Fibroblast of lung (primary cell): ENCODE measurements at places on chromosomes 16 and 17.

DNA sequence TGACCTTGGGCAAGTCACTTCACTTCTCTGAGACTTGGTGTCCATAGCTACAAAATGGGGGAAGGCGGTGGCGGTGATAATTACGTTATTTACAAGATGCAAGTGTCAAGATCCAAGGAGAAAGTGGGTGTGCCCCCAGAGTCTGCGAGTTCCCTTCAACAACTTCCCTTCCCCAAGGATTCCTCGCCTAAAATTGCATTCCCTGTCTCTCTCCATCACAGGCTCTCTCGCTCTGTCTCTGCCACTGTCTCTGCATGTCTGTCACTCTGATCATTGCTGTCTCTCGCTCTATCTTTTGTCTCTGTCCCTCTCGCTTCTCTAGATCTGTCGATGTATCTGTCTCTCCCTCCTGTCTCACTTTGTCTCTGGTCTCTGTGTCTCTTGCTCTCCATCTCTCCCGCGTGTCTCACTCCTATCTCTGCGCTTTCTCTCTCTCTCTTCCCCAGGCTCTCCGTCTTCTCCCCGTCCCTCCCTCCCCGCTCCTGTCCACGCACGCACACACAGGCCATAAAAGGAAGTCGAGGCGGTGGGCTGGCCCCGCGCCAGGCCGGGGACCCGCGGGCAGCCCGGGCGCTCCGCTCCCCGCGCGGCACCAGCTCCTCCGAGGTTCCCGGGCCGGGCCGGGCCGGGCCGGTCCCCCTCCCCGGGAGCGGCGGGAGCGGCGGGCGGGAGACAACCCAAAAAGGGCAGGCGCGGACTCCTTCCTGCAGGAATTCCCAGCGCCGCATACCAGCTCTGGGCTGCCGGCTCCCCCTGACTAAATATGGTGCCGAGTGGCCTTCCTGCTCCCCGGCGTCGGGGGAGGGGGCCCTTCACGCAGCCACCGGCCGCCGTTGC, 1.1 kb upstream of the MYH11 start:
- peak; percentile 42 for DNase-seq

DNA sequence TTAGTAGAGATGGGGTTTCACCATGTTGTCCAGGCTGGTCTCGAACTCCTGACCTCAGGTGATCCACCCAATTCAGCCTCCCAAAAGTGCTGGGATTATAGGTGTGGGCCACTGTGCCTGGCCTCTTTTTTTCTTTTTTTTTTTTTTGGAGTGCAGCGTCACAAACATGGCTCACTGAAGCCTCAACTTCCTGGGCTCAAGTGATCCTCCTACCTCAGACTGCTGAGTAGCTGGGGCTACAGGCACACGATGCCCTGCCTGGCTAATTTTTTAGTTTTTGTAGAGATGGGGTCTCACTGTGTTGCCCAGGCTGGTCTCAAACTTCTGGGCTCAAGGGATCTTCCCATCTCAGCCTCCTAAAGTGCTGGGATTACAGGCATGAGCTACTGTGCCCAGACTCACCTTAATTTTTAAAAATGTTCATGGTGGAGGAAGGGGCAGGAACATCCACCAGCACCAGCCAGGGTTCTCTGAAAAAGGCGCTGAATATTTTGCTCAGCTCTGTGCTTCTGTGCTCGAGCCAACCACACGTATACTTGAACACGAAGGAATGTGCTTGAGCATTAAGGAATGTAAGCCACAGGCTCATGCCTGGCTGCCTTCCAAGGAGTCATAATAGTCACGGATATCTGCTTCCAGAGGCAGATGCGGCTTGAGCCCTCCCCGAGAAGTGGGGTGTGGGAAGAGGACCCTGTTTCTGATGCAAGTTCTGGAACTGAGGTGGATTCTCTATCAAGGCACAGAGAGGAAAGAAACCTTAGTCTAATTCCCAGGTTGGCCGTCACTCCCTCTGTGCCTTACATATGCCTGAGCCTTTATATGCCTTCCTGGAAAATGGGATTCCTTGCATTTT, 65.5 kb upstream of the CREBBP start:
- peak; percentile 97 for DNase-seq

DNA sequence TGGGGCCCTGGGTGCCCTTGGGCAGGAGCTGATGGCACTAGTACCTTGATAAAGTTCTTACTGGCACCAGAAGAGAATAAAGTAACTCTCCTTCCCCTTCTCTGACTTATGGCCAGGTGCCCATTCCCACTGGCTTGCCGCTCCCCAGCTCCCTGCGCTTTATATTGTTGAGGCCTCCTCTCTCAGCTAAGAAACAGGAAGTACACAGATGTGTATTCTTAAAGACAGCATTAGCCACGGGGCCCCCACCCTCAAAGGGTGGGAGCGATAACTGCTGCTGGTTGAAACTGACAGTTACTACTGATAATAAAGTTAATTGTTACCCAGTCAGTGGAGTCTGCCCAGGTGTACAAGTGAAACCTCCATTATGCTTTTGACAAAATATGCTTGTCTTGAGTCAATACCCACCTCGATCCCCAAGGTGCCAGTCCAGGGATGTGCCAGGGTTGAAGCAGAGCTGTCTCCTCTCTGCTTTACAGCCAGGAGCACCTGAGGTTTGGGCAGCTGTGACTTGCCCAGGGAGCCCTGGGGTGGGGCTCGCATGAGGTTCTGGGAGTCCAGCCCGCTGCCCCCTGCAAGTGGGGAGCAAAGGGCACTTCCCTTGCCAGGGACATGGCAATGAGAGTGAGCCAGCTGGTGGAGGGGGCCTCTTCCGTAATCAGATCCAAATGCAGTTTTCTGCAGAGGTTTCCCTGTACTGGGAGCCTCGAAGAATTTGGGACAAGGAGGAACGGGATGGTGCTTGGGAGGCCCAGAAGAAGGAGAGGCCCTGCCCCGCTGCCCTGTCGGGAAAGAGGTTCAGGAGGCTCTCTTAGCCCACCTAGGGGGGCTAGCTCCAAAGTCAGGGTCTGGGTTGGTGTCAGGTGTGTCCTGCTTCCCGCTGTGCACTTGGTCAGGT, 5.4 kb upstream of the CLDN9 start:
- no peak for DNase-seq

- DNase-seq: no peak
These were observed 9.1 kb upstream of the HS3ST2 start for GRCh38 chr16:22804893-22805292.

DNA sequence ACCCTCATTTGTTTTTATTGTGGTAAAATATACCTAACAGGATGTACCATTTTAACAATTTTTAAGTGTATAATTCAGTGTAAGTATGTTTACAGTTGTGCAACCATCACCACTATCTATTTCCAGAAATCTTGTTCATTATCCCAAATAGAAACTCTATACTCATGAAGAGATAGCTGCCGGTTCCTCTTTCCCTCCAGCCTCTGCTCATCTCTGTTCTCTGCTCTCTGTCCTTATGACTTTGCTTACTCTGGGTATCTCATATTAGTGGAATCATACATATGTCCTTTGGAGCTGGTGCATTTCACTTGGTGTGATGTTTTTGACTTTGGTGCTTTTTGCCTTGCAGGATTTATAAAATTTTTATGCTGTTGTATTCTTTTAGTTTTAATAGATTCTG, 19.4 kb downstream of the CYLD start:
- no peak for DNase-seq

DNA sequence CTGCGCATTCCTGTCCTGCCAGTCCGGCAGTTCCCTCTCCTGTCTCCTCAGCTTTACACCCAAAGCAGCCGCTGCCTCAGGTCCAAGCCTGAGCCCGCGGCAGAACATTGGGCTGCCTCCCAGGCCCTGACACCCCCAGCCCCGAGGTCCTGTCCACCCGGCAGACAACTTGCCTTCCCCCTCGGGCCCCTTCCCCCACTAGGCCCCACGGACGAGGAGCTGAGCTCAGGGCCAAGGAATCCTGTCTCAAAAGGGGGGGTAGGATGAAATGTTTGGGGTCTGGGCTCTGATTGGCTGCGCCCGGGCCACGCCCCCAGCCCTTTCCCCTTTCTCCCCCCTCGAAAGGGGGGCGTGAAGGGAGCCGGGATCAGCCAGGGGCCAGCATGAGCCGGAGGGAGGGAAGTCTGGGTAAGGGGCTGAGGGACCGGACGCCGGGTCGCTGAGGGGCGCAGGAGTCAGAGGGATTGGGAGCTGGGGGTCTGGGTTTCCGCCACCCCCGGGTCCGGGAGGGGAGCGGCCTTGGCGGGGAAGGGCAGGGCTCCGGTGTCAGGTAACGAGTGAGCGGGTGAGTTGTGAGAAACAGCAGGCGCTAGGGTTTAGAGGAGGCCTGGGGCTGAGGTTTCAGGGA, at the start of gene CTF1:
Gene CTF1, plus strand, starts transcription at position 354 of the 628 bp plus-strand sequence. Its CDS starts 30 bp downstream, at position 384.
- DNase-seq: peak; percentile 88

GRCh38 chr17:54172096-54172984, 349.6 kb downstream of the KIF2B start:
- peak; percentile 18 for DNase-seq

DNA sequence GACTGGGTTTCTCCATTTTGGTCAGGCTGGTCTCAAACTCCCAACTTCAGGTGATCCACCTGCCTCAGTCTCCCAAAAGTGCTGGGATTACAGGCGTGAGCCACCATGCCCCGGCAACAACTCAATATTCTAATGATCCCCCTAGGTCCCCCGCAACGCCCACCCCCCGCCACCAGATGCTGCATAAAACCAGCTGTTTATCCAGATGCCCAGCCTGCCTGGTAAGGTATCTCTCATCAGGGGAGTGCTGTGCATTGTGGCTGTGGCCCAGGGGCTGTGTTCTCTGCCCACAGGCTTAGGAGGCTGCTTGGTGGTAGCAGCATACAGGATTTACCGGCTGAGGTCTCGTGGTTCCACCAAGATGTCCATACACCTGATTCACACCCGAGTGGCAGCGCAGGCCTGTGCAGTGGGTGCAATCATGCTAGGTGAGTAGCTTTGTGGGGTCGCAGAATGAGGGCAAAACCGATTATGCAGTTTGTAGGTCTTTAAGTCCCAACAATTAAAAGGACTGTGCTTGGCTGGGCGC, 1.3 kb downstream of the HIGD1B start:
- no peak for DNase-seq

- no peak for DNase-seq
These were observed 1091.6 kb upstream of the EEF2KMT start for GRCh38 chr16:6189216-6189615.

- DNase-seq: no peak
These were observed 76.2 kb downstream of the ENGASE start for GRCh38 chr17:79150799-79151198.

- DNase-seq: no peak
These were observed 153.9 kb upstream of the ZKSCAN2 start for GRCh38 chr16:25411396-25412081.

GRCh38 chr17:56305007-56305406, 151.7 kb downstream of the ANKFN1 start:
- DNase-seq: no peak

DNA sequence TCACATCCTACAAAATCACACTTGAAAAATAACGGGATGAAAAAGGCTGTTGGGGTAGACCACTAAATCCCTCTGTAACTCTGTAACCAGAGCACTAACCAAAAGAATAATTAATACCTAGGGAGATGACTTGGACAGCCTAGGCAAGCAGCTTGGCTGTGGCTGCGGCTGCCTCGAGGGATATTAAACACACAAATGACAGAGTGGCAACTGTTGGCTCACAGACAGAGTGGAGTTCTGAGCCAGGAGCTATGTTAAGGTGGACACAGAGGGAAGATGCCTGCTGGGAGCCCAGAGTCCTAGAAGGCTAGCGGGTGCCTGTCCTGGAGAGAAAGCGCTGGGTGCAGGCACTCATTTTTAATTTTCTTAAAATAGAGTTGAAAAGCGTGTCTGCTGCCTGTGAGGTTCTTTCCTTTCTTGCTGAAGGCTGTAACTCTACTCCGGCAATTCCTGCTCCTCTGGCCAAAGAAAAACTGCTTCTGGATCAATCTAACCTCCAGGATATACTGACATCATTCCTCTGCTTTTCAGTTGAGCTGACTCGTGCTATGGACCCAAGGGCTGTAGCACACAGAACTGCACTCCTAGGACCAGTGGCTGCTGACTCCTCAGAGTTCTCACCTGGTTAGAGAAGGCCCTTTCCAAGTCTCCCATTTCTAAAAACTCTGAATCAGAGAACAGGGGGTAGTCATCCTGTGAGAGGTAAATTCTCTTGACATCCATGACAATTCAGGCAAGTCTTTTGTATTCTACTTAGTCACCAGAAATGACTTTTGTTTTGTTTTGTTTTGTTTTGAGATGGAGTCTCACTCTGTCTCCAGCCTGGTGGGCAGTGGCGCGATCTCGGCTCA, 147.9 kb downstream of the STX8 start:
- no peak for DNase-seq

DNA sequence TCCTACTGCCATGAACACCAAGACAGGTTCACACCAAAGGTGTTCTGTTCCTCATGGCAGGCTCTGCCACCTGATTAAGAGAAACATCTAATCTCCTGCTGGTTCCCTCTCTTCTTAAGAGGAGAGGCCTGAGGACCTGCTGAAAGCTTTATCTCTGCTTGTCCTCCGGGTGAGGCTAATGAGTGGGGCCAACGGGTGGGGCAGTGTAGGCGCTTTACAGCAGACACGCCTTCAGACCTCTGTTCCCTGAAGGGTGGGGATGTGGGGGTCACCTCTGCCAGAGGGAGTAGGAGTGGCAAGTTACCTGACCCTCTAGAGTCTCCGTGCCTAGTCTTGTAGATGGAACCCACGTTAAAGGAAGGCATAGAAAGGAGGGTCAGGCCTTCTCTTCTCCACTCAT, 4.2 kb upstream of the MRM1 start:
- DNase-seq: no peak

GRCh38 chr16:67562918-67563707, 787 bp downstream of the CTCF start:
- DNase-seq: peak; percentile 57

GRCh38 chr16:59126486-59126885, 392.4 kb upstream of the GOT2 start:
- DNase-seq: no peak

GRCh38 chr16:53504665-53505064, 1.7 kb upstream of the AKTIP start:
- no peak for DNase-seq

DNA sequence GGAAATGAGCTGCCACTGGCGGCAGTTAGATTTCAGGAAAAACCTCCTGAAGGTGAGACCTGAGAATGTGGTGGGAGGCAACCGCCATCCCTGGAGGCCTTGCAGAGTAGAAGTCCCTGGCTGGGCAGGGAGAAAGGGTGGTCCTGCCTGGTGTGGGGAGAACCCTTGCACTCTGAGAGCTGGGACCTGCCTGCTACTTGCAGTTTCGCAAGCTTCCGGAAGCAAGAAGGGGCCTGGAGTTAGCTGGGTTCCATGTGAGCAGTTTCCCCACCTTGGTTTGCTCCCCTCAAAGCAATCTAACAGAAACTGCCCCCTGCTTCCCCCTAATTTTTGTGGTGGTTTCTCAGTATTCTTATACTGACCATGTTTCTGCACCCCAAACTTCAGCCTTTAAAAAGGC, 6.5 kb downstream of the ZNF629 start:
- DNase-seq: no peak

- DNase-seq: no peak
These were observed 20.5 kb upstream of the GPR139 start for GRCh38 chr16:20094157-20094556.

GRCh38 chr17:57408071-57408811, 151.9 kb downstream of the MSI2 start:
- DNase-seq: peak; percentile 42
